Bladder microvascular endothelial cell (primary cell): ENCODE measurements at places on chromosomes 16 and 17. TPM values are rescaled to one million over a fixed set of nuclear protein-coding genes. Genes with fewer than 3 reads are reported as not detected.

TMIGD1 gene
- not detected in 2 replicates for total RNA-seq

PPL gene
- total RNA-seq, result 0.81 and 8.4 TPM in 2 replicates

MILR1 gene
- 1.5 and 3.5 TPM in 2 replicates for total RNA-seq

CRYBA1 gene
- total RNA-seq, result not detected in 2 replicates

DNAH9 gene
- not detected in 2 replicates for total RNA-seq

FSCN2 gene
- total RNA-seq, result 0.16 and 1.1 TPM in 2 replicates

TMEM92 gene
- under 0.01 TPM in 1 of 2 replicates, not detected in the other for total RNA-seq

BCO1 gene
- not detected in 2 replicates for total RNA-seq

ENPP7 gene
- total RNA-seq, result not detected in 2 replicates

TP53TG3F gene
- total RNA-seq, result not detected in 2 replicates

FOXJ1 gene
- under 0.01 TPM in 1 of 2 replicates, not detected in the other for total RNA-seq

MT3 gene
- not detected in 2 replicates for total RNA-seq

NKD1 gene
- total RNA-seq, result under 0.01 TPM in 1 of 2 replicates, not detected in the other

PIRT gene
- not detected in 2 replicates for total RNA-seq

PPP1R1B gene
- total RNA-seq, result not detected in 2 replicates

RSPRY1 gene
- total RNA-seq, result 32.9 and 67.9 TPM in 2 replicates

MYH13 gene
- total RNA-seq, result not detected in 2 replicates

APOBR gene
- not detected in 2 replicates for total RNA-seq

HOXB6 gene
- total RNA-seq, result 9.9 and 10.2 TPM in 2 replicates

MMP15 gene
- total RNA-seq, result 17.9 and 19.9 TPM in 2 replicates

PPP1R27 gene
- total RNA-seq, result not detected in 2 replicates

STH gene
- not detected in 2 replicates for total RNA-seq

SRP68 gene
- total RNA-seq, result 25.1 and 54.9 TPM in 2 replicates

P2RX5 gene
- 0.19 and 0.32 TPM in 2 replicates for total RNA-seq

FOXN1 gene
- total RNA-seq, result not detected in 2 replicates

SALL1 gene
- not detected in 2 replicates for total RNA-seq

NOTUM gene
- 0.19 TPM in 1 of 2 replicates, not detected in the other for total RNA-seq

MARF1 gene
- total RNA-seq, result 10.4 and 24.0 TPM in 2 replicates

KRT33B gene
- not detected in 2 replicates for total RNA-seq

GPR139 gene
- not detected in 2 replicates for total RNA-seq

SPATA32 gene
- total RNA-seq, result not detected in 2 replicates

FKBP10 gene
- 66.5 and 243 TPM in 2 replicates for total RNA-seq

CAPNS2 gene
- total RNA-seq, result 0.81 and 2.2 TPM in 2 replicates

TEX19 gene
- not detected in 2 replicates for total RNA-seq

PDILT gene
- not detected in 2 replicates for total RNA-seq

ZG16B gene
- 0.44 and 0.65 TPM in 2 replicates for total RNA-seq

MAZ gene
- total RNA-seq, result 171 and 211 TPM in 2 replicates

TK2 gene
- total RNA-seq, result 22.2 and 28.1 TPM in 2 replicates

PTX4 gene
- 0.13 and 0.16 TPM in 2 replicates for total RNA-seq

BCL6B gene
- total RNA-seq, result 68.6 and 99.3 TPM in 2 replicates

TVP23A gene
- not detected in 2 replicates for total RNA-seq

SRR gene
- total RNA-seq, result 11.5 and 11.7 TPM in 2 replicates

SDR42E2 gene
- 0.16 TPM in 1 of 2 replicates, not detected in the other for total RNA-seq
